Posterior cingulate gyrus (tissue), 11 donors: ENCODE measurements at places on chromosomes 16 and 17.

DNA sequence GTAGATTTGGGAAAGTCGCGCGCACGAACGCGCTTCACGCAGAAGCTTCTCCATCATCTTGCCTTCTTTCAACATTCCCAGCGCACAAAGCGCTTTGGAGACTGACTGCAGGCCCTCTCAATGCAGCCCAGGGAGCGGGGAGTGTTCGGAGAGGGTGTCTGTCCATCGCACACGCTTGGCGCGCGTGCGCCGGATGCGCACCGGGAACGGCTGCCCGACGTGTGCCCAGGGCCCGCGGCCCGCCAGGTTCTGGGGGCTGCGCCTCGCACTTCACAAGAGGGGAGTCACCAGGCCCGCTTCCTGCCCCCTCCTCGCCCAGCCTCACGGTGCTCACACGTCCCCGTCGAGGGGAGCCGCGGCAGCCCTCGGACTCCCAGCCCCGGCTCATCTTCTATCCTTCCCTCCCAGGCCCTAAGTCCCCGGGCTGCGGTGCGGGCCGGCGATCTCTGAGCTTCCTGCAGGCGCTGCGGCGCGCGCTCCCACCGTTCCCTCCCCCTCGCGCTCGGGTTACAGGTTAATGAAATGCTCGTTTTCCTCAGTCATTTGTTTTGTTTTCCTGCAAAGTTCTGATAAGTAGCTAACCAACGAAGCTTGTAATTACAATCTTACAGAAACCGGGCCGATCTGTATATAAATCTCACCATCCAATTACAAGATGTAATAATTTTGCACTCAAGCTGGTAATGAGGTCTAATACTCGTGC lies 2.8 kb upstream of the IRX3 start:
- DNase-seq: no peak

- no peak for DNase-seq
These were observed 127.5 kb upstream of the CRHR1 start for GRCh38 chr17:45656527-45657181.

DNA sequence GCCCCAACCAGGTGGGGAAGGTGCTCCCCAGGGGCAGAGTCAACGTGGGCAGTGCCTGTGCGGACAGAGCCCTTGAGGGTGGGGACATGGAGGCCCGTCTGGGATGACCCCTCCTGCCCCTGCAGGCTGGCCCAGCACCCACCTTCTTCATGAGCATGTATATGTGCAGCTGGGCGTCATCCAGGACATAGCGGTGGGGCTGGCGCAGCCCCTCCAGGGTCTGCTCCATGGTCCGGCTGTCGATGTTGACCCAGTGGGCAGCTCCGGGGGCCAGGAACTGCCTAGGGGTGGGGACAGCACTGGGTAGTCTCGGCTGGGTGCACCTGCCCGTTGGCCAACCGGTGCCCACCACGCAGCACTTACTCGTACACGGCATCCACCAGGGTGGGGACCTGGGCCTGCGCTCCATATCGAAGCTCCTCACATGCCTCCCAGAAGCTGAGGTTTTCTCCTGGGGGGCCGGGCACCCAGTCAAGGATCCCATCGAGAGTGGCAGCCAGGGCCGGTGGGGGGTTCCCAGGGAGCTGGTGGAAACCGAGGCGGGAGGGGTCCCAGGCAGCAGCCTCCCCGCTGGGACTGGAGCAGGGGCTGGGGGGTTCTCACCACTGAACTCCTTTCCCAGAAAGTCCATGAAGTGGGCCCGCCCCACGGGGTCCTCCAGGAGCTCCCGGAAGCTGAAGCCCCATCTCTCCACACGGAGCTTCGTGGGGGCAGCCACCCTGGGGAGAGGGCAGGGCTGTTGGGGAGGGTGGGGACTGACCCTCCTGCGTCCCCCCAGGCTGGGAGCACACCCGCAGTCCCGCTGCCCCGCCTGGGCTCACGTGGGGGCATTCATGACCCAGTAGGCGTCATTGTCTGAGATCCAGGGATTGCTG lies 5.1 kb downstream of the RGS11 start:
- no peak for DNase-seq

DNA sequence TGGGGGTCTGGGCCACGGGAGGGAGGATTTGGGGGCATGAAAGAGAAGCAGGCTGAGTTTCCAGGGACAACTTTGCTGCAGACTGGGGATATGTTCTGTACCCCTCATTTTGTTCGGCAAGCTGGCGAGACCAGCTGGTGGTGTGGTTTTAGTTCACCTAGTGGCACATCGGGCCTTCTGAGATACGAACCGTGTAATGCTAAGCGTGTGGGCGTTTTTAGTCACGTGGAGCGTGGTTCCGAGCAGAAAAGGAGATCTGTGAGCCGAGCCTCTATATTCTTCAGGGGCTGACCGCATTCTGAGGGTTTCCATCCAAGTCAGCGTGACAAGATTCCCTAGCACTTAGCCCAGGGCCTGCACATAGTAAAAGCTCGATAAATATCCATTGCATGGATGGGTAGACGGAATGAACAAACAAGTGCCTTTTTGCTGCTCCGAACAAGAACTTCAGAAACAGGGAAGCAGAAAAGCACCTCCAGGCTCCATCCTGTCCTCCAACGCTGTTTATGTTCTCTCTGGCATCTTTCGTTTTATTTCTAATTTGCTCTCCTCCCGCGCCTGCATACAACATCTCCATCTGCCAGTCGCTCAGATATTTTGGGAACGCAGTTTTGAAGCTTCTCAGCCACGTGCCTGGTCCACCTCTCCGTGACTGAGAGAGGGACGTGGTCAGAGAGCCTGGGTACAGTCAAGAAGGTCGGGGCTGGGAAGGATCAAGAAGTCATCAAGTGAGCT lies 5.8 kb downstream of the SYT17 start:
- no peak for DNase-seq

DNA sequence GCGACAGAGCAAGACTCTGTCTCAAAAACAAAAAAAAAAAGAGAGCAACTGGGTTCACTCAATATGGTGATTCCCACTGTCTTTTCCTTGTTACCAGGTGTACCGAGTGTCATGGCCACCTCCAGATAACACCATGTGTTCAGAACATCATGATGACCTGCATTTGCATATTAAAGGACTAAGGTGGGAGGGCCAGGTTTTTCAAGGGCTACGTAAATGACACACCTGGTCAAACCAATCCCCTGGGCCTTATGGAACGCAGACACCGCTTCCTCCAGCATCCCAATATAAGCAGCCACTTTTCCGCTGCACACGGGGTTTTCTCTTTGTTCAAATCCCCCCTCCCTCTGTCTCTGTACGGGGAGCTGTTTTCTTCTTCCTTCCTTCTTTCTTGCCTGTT lies 29.3 kb downstream of the WSCD1 start:
- no peak for DNase-seq
